ENCODE measurements at places on chromosomes 1 and 21.

GRCh38 chr21:17085707-17086106 lies 427.1 kb upstream of the CXADR start:
- DNase-seq: no peak

GRCh38 chr1:206145771-206146290 lies 28.6 kb upstream of the AVPR1B start:
- no peak for DNase-seq

- no peak for DNase-seq
These were observed 8.8 kb upstream of the P3R3URF start for GRCh38 chr1:46184920-46185658.

DNA sequence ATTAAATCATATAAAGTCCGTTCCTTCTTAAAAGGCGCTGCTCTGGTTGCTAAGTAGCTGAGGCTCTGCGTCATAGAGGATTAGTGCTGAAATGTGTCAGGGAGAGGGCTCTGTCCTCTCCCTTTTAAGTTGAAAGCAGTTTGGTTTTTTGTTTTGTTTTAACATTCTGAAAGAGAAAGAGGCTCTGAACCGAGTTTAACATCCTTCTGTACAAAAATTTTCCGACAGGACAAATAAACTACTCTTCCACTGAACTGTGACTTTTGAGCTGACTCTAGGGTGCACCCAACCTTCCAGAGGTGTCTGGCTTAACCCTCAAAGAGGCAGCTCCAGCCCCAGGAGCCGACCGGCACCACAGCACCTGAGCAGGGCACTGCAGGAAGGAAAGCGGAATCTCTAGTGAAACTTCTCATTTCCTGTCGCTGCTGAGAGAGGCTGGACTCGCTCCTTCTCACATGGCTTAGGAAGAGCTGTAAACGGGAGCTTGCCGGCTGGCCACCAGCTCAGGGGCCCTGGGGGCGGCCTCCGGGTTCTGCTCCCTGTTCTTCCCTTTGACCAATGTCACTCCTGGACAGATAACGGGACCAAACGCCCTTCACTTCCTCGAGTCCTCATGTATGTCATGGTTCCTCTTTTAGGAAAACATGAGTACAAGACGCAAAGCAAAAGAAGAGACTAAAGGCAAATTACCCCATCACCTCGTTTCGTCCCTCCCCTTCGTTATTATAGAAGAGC lies 1.2 kb downstream of the VAV3 start:
- DNase-seq: peak; percentile 37

DNA sequence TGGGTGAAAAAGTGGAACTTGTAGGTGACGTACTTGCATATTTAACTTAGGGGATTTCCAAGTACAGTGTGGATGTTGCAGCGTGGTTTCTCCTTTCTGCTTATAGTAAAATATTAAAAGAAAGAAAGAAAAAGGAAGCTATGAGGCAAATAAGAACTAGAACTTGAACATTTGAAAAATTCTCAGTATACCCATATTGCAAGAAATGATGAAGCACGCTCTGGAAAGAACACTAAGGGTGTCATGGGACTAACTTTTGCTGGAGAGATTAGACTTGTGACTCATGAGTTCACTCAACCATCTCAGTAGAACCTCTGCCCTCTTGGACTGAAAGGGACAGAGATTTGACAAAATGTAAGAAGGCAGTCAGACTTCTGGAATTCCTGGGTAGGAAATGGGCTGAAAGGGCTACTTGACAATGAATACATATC lies 704.5 kb upstream of the ADGRL4 start:
- DNase-seq: no peak

GRCh38 chr1:3283849-3284248 lies 170.6 kb upstream of the ARHGEF16 start:
- peak; percentile 56 for DNase-seq

DNA sequence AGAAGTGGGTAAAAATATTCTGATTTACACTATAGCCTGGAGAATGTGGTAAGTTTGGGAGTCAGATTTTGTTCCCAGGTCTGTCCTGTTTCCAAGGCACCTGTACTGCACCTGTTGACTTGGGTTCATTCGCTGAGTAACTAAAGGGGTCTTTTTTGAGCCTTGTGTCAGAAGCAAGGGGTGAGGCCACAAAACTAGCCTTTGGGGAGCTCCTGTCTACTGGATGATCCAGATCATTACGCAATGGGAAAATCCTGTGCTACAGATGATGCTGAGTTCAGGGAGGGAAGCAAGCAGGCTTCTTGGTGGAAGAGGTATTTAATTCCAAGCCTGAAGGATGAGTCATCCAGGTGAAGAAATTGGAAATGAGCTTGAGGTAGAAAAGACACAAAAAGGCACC lies 424.0 kb downstream of the MATN1 start:
- DNase-seq: no peak

DNA sequence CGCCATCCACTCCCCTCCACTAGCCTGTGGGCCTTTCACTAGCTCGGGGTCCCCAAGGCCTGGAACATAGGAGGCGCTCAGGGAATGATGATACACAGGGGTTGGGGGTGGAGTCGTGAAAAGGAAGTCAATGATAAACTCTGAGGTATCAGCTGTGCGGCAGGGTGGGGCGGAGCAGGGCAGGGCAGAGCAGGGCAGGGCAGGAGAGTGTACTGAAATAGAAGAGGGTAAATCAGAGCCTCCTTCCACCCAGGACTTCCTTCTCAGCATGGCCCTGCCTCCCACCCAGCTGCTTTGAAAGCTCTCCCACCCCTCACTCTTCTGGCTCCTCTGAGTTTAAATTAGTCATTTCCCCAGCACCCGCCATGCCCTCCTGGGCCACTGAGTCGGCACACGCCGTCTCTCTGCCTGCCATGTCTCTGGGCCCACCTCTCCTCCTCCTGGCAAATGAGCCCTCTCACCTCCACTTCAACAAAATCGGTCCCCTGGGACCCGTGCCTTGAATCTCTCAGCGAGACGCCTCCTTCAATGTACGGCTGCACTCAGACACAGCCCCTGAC lies 16.9 kb downstream of the CAPZB start:
- no peak for DNase-seq

GRCh38 chr1:5150191-5150590 lies 495.8 kb downstream of the AJAP1 start:
- DNase-seq: peak; percentile 39

GRCh38 chr1:65508051-65508450 lies 87.6 kb downstream of the LEPR start:
- DNase-seq: no peak

DNA sequence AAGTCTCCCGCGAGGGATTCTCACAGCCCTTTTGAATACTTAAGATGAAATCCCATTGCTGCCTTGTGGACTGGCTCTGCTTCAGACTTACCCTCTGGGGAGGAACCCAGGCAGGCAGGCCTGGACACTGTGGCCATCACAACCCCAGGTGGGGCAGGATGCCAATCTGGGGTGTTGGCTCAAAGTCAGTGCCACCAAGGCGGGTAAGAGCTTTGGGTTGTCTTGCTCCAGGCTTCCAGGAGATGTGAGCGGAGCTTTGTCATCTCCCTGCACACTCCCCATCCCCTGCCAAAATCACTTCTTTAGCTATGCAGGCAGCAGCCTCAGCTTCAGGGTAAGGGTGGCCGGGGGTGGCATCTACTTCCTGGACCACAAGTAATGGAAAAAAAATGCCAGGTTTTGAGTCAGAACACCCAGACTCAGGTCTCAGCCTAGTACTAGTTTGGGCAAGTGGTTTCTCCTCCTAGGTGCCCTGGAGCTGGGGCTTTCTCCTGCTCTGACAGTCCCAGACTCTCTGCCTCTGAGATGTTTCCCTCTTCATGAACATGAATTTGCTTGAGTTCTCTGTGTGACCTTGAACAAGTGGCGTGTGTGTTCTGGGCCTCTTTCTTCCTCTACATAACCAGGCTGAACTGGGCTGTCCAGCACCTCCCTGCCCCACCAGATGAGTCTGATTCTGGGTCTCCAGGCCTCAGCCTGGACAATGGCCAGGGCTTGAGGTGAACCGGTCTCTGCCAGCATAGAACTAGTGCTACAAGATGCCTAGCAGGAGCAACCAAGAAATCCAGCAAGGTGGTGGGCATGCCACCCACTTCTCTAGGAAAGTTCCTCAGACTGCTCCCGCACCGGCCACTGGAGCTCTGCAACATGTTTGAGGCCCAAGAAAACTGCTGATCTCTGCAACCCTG lies 65.4 kb downstream of the VWA5B1 start:
- DNase-seq: no peak

DNA sequence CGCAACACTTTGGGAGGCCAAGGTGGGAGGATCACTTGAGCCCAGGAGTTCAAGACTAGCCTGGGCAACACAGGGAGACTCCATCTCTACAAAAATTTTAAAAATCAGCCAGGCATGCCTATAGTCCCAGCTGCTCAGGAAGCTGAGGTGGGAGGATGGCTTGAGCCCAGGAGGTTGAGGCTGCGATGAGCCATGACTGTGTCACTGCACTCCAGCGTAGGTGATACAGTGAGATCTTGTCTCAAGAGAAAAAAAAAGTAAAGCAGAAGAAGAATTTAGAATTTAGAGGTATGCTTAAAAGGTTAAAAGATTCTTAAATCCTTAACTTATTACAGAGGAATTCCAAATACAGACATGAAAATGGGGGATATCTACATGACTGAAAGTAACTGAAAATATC lies 79.5 kb downstream of the SMYD3 start:
- DNase-seq: no peak

GRCh38 chr1:179803104-179803503 lies 60.0 kb downstream of the FAM163A start:
- DNase-seq: no peak

- DNase-seq: no peak
These were observed 15.2 kb downstream of the SCMH1 start for GRCh38 chr1:41226815-41227434.

- DNase-seq: peak; percentile 75
These were observed 18.8 kb downstream of the ADGRB2 start for GRCh38 chr1:31745096-31745945.

GRCh38 chr1:52955129-52955970 lies 28.3 kb downstream of the SCP2 start:
- no peak for DNase-seq

GRCh38 chr1:163842571-163842970 lies 520.8 kb downstream of the NUF2 start:
- no peak for DNase-seq

DNA sequence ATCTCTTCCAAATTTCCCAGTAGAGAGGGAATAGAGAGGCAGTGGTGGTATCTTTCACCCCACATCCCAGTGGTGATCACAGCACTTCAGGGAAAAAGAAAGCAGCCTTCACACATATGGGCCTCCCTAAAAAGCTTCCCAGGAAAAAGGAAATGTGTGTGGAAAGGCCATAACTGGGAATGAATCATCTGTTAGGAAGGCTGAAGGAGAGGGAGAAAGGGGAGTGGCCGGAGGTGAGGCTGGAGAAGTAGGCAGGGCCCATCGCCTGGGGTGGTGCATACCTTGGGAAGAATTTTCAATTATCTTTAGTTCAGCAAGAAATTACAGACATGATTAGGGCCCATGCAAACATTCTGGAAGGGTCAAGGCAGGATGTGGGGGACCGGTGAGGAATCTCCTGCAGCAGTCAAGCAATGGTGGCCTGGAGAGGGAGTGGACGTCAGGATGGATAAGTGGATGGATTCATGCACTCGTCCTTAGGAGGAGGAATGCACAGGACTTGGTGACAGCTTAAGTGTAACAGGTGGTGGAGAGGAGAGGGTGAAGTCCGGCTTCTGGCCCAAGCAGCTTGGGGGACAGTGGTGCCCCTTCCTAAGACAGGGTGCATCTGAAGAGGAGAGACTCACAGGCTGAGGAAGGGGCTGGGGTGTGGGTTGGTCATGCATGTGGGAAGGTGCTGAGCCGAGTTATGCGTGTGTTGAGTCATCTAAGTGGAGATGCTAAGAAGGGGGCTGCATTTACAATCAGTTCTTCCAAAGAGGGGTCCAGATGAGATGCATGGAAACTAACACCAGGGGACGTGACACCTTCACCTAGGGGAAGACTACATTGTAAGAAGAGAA lies 17.9 kb downstream of the HIVEP3 start:
- DNase-seq: no peak

DNA sequence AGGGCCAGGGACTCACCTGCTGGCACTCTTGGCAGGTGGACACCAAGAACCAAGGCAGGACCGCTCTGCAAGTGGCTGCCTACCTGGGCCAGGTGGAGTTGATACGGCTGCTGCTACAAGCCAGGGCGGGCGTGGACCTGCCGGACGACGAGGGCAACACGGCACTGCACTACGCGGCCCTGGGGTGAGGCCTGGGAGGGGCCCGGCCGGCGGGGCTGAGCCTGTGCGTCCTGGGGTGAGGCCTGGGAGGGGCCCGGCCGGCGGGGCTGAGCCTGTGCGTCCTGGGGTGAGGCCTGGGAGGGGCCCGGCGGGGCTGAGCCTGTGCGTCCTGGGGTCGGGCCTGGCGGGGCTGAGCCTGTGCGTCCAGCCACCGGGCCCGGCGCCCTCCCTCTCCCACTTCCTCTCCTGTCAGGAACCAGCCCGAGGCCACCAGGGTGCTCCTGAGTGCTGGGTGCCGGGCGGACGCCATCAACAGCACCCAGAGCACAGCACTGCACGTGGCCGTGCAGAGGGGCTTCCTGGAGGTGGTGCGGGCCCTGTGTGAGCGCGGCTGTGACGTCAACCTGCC lies 4.6 kb upstream of the MMP23B start:
- DNase-seq: peak; percentile 38

GRCh38 chr1:90719330-90720144 lies 2.4 kb upstream of the BARHL2 start:
- no peak for DNase-seq

DNA sequence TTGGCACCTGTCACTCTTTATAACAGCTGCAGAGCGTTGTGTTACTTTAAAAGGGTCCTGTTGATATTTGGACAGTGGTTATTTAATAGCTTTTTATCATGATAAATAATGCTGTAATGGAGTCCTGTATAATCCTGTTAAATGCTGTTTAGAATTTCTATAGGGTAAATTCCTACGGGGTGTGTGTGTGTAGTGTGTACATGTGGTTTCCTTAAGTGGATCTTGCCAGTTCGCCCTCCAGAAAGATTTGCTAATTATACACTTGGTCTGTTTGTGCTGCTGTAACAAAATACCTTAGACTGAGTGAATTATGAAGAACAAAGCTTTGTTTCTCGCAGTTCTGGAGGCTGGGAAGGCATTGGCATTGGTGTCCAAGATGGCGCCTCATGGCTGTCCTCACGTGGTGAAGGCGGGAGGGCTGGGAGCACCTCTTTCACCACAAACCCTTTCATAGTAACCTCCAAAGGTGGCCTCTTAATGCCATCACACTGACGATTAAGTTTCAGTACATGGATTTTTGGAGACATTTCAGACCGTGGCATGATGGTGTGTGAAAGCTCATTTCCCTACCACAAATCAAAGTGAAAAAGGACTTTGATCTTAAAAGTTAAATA lies 11.2 kb downstream of the PRMT2 start:
- no peak for DNase-seq

Data from right hindlimb (tissue), 1 donor.